ENCODE measurements at places on chromosomes 5 and 9.

DNA sequence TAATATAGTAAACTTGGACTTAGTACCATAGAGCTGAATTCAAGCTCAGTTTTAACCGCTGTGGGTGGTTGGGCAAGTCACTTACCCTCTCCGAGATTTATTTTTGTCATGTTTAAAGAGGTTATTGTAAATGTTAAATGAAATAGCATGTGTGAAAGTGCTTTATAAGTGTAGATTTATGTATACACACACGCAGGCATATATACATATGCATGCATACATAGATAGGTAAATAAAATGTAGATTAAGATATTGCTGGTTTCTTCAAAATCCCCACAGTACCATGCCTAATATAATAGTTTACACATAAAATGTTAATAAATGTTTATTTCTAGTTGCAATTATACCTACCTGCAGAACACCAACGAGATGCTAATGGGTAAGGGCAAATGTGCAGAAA, 164.5 kb upstream of the EGFLAM start:
- DNase-seq, result no peak

GRCh38 chr5:103724271-103724670, 161.7 kb upstream of the NUDT12 start:
- DNase-seq, result no peak

DNA sequence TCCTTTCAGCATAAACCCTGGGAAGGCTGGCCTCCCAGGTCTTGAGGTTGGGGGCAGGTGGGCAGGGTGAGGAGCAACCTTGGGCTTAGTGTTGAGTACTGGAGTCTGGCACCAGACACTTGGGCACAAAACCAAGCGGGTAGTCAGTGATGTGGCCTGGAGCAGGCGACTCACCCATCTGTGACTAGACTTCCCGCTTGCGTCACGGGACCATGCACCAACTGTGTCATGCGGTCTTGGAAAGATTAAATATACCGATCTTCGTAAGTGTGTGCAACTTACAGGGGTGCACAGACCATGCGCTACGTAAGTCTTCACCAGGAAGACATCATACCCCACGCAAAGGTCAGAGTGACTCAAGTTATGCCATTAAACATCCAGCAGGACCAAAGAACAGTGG, 304.4 kb upstream of the IRX4 start:
- no peak for DNase-seq

DNA sequence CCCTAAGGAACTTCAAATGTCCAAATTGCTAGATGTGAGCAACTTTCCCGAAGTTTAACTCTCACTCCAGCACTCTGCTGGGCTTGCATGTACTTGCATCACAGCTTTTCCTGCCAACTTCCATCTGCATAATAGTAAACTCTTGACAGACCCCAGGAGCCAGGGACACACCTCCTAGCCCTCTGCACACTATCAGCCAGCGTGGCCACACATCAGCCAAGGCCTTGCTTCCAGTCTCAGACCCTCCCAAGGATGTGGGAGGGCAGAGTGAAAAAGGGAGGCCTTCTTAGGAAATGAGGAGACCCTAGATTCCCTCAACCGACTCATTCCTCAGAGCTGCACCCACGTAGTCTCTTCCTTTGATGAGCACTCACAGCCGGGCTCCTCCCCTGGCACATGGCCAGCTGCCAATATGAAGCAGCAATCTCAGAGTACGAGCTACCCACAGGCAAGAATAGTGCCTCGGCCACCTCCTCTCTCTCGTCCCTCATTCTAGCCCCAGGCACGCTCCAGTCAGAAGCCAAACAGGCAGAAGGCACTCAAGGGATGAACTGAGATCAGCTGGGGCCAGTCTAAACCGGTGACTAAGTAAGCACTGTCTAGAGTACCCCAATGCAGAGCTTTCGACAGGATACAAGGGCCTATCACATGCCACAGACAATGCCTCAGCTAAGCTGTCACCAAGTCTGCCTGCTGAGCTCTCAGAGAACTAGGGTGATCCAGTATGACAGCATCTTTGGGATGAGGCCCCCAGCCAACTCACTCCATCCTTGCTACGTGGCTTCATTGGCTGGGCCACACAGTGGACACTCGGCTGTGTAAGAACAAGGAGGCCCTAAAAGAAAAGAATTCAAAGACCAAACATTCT, 2.3 kb downstream of the P4HA2 start:
- DNase-seq, result peak; percentile 77

DNA sequence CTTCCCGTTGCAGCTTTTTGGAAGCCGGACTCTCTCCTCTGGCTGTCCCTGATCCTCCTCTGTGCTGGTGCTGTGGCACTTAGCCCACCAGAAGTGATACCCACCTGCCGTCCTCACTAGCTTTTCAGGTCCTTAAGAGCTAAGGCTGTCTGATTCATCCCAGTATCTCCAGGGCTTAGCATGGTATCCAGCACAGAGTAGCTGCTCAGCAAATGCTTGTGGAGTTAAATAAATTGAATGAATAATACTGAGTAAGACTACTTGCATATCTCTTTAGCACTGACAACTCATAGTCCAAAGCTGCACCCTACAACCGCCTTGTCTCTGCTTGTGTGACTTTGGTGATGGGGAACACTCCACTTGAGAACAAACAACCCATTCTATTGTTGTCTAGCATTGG, 7.7 kb upstream of the XPA start:
- no peak for DNase-seq

DNA sequence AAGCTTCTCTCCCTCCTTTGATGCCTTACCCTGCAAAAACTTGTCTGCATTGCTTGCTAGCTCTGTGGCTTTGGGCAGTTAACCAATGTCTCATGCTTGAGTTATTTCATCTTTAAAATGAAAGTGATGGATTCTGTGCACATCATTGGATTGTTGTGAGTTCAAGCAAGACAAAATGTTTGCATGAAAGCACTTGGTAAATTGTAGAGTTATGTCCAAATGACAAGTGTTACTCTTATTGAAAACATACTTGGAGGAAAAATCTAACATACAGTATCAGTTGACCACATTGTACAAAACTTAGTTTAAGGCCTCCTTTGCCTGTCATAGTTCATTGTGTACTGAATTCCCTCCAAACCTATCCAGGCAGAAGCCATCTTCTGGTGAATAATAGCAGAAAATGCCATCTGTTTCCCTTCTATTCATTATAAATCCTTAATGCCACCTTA, 30.0 kb downstream of the TGFBR1 start:
- DNase-seq, result peak; percentile 75

GRCh38 chr9:114450833-114451706, 54.2 kb downstream of the WHRN start:
- DNase-seq, result no peak

Data from NCI-H446 treated with DMSO at 0.1 percent for 48 hours (cell line).